ENCODE measurements at places on chromosomes 12 and 14. TPM values are rescaled to one million over a fixed set of nuclear protein-coding genes. Genes with fewer than 3 reads are reported as not detected.
A peak's percentile ranks its signal among the peaks of the same experiment; 100 is the strongest.

The TRHDE gene
- polyA plus RNA-seq: 1.1 TPM

The AICDA gene
- not detected for polyA plus RNA-seq

The CNOT2 gene
- 51.5 TPM for polyA plus RNA-seq

The CIROP gene
- not detected for polyA plus RNA-seq

DNA sequence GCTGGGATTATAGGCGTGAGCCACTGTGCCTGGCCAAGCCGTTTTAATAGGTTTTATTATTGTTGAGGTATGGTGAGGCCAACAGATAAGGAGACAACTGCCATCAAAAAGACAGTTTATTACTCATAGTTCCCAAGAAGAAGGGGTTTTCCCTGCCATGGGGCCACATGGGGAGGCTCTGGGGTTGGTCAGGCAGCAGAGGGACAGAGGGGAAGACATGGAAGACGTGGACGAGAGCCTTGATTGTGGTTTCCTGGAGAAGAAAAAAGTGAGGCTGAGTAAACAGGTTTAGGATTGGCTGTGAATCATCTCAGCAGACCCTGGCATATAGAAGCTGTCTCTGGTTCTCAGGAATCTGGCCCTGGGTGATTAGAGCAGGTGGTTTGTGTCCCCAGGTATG lies 69.9 kb downstream of the FOXN4 start:
- DNase-seq: no peak

- DNase-seq: no peak
These were observed 65.6 kb upstream of the CNOT2 start for GRCh38 chr12:70177631-70178030.

DNA sequence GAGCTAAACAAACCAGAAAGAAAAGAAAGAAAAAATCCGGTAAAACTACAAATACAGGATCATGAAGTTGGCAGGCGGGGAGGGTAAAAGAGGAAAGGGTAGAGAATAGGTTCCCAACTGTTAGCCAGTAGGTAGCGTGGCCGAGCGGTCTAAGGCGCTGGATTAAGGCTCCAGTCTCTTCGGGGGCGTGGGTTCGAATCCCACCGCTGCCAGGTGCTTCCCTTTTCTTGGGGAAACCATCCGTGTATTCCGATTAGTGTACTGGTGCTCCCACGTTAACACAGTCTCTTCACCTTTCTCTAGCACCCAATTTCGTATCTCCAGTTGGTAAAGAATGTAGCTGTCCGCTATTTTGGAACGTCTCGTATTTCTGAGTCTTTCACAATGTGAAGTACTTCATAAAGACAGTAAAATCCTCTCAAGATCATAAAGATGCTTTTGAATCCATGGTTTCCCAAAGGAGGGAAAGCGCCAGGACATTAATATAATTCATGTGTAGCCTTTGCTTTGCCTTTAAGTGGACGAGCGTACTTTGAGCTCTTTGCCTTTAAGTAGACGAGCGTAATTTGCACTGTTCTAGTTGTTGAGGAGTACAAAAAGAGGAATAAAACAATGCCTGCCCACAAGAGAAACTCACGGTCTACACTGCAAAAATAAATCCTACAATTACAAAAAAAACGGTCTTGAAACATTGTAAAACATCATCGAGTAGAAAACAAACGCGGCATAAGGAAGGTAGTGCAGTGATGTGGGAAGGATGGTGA lies 19.0 kb upstream of the RNASE12 start:
- peak; percentile 66 for DNase-seq

DNA sequence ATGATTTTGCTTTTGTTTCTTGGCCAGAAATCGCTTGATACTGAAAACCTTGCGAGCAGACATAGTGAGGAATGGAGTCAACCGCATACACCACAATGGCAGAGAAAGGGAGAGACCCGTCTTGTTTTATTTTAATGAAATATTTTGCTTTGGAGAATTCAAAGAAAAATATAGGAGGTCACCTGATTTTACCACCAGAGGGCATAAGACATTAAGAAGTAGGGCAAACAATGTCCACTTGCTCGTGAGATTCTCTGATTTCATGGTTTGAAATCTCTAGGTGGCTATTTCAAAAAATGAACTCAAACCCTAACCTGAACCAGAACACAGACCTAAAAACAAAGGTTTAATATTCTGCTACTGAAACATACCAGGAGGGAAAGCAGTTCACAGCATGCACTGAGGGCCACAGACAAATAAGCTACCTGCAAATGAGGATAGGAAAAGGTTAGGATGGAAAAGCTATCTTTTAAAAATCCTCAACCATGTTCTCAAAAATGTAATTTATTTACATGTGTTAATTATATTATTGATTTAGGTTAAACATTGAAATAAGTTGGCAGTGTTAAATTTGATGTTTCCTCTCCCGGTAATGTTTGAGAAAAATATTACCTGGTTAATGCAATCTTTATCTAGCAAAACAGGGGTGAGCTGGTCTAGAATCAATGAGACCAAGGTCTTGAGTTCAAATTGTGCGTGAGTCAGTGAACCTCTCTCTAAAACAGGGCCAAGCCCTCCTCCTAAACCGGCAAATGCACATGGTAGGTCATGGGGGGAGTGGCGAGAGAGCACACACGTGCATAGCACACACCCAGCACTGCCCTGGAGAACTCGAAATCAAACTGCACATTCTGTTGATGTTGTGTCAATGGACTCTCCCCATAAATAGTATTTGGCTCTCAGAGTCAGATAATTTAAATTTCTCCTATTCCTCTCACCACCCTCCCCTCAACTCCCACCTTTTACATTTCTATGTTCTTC lies 12.5 kb downstream of the IFNG-AS1 start:
- DNase-seq: no peak

- no peak for DNase-seq
These were observed 27.2 kb downstream of the GLT8D2 start for GRCh38 chr12:104022786-104023185.

GRCh38 chr14:73237786-73238423 lies 599 bp downstream of the PAPLN start:
- DNase-seq: peak; percentile 82

- no peak for DNase-seq
These were observed 304.2 kb downstream of the DPF3 start for GRCh38 chr14:72589652-72590051.

DNA sequence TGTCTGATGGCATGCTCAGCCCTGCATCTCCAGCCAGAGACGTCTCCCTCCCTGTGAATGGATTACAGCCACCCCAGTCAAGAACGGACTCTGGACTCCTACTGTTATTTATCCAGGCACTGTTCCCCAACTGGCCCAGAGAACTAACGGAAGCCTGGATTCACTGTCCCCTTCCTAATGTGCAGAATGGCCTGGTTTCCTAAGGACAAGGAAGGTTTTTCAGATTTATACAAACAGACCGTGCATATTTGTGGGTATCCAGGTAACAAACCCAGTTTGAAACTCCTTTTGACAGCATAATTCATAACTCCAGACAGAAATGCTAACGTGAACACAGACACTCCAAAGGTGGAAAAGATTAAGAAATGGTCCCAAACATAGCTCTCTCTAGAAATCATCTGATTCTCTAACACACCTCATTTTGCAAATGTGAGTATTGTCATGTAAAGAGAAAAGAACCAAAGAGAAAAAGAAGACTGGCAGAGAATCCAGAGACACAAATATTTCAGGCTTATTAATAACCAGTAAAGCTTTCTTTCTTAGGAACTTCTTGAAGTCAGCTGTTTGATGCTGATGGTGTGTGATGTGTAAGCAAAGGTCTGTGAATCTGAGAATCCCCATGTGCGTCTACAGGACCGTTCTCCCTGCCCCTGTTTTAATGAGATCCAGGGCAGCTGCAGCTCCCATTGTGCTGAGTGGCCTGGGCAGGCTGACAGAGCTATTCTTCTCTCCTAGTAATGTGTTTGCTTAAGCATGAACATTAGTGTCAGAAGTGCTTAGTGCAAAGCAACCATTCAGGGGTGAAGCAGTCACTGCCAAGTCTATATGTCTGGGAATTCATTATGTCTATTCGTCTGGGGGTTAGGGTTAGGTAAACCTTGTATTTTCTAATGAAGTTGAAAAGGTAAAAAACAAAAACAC lies 86.8 kb upstream of the HIF1A start:
- DNase-seq: peak; percentile 52

GRCh38 chr12:662566-663292 lies 516 bp downstream of the NINJ2 start:
- no peak for DNase-seq

DNA sequence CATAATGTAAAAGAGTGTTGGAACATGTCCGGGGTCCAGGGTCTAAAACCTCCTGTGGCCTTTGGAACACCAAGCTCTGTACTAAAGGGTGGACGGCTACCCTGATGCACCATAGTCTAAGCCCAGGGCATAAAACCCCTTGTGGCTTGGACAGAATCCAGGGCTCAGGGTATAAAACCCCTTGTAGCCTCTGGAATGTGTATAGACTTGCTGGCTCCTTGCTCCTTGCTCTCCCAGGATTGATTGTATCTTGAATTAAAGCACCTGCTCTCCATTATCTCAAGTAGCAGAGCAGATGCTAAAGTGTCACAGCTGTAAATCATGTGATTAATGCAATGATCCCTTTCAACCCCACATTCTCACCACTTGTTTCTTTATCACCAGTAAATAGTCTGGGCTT lies 556.5 kb downstream of the LRFN5 start:
- DNase-seq: no peak

DNA sequence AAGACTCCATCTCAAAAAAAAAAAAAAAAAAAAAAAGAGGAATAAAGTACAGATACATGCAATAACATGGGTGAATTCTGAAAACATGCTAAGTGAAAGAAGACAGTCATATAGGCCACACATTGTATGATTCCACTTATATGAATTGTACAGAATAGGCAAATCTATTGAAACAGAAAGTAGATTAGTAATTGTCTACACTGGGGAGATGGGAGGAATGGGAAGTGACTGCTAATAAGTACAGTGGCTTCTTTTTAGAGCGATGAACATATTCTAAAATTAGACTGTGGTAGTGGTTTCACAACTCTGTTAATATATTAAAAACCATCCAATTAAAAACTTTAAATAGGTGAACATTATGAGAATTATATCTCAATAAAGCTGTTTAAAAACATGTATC lies 74.4 kb downstream of the ANKS1B start:
- no peak for DNase-seq

GRCh38 chr14:99679543-99679942 lies 4.6 kb upstream of the CYP46A1 start:
- DNase-seq: no peak

DNA sequence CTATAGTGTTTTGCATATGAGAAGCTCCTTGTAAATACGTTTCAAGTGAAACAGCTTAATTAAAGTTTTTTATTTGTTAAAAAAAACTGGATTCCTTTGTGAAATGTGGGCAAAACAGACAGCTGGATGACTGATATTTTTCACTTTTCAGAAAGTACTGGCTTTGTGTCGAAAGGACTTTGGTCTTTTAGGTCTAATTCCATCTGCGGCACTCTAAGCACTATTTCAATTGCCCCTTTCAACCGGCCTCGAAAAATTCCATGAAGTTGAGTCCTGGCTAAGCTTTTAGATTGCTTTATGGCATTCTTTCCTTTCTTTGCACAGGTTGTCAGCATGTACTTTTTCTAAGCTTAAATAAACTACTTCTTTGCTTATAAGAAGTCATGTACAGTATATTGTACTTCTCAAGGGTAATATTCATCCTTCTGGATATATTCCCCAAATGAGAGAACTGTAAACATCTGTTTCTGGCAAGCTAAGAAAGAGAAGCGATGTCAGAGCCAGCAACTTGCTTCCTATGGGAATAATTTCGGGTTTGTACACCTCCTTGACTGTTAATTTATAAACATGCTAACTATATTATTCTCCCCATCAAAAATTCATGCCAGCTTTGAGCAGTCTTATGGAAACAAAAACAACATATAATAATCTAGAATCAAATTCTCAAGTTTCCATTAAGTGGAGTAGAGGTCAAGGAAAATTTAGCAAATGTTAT lies 611.3 kb downstream of the ETNK1 start:
- no peak for DNase-seq

- DNase-seq: no peak
These were observed 516.9 kb downstream of the SLC16A7 start for GRCh38 chr12:60112763-60113162.

DNA sequence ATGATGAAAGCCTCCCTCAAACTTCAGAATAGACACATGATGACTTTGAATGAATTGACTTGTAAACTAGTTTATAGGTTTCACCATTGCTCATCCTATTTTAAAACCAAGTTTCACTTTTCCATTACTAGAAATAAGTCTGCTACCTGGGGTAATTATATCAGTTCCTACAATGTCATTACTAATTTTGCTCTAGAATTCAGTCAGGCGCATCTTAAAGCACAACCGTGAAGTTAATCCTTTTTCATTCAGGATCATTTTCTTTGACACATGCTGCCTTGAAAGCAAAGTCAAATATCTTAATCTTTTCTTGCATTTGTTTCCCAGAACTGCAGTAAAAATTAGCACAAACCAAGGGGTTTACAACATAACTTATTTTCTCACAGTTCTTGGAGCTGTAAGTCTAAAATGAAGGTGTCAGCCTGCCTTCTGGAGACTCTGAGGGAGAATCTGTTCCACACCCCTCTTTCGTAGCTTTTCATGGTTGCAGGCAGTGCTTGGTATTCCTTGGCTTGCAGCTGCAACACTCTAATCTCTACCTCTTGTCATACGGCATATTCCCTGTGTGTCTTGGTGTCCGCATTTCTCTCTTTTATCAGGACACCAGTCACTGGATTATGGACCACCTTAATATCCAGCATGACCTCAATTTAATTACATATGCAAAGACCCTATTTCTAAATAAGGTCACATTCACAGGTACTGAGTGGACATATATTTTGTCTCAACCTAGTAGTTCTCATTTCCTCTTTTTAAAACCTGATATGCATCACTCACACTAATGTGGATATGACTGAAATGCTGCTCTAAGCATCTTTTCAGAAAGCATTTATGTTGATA lies 114.3 kb upstream of the PDZRN4 start:
- DNase-seq: no peak

DNA sequence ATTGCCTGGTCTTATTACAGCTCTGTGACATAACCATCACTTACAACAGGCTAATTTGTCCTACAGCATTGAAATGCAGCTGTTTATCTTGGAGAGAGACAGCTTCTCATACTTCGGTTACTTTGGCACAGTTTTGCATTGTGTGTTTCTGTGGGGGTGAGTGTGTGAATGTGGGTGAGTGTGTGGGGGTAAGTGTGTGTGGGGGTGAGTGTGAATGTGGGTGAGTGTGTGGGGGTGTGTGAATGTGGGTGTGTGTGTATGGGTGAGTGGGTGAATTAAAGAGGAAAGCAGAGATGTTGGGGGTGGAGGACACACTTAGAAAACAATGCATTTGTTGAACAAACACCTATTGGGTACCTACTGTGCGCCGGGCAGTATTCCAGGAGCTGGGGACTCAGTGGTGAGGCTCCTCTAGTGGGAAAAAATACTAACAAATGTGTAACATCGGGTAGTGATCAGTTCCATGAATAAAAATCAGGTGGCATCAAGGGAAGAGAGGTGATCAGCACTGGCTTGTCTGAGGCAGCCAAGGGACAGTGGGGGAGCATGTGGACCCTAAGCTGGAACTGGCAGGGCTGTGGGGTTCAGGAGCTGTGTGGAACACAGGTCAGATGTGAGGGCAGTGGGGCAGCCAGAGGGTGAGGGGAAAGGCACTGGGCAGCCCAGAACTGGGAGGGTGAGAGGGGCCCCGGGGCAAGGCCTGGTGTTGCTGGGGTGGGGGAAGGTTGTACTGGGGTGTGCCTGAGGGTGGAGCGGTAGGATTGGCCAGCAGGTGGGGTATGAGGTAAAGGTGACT lies 44.1 kb upstream of the AMN start:
- no peak for DNase-seq

GRCh38 chr12:114627393-114627792 lies 56.6 kb downstream of the TBX3 start:
- no peak for DNase-seq

GRCh38 chr12:6167327-6168280 lies 32.6 kb upstream of the CD9 start:
- no peak for DNase-seq

- DNase-seq: no peak
These were observed 28.1 kb upstream of the PRICKLE1 start for GRCh38 chr12:42617622-42618021.

Data from SK-N-SH (cell line).